ENCODE measurements at places on chromosomes 5 and 9.

DNA sequence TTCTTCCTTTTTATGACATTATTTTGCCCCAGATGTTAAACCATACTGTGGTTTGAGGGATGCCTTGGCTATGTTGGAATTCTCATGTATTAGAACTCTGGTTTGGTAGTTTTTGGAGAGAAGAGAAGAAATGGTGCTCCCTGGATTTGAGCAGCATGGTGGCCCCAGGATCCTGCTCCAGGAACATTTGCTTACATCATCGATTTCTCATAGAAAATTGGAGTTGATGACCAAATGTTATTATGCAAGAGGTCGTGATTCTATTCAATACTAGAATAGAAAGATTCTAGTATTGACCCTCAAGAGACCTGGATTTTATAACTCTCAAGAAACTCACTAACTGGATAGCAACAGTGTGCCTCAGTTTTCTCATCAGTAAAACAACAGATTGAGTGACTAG is 77.5 kb upstream of the GNAQ start:
- DNase-seq = no peak

DNA sequence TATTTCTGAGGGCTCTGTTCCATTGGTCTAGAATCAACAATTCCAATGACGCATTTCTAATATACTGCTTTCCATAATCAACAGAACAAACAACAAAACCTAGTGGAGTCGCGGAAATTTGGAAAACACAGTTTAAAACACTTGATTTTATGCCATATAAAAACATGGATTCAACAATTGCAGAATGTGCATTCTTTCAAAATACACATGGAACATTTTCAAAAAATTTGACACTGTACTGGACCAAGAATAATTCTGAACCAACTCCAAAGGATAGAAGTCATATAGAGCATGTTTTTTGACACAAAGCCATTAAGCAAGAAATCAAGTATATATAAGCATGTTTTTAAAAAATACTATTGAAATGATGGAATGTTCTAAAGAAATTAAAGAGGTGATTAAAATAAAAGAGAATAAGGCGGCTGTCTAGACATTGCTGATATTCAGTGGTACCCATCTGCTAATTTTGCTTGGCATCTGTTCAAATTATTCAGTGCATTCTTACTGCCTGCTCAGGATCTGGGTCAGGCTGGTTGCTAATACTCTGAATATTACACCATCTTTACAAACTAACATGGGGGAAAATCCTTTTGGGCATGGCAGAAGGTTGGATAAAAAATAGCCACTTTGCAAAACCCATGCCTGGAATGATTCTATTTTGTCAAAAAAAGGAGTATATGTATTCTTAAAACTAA is 221.3 kb downstream of the NPR3 start:
- DNase-seq = no peak

DNA sequence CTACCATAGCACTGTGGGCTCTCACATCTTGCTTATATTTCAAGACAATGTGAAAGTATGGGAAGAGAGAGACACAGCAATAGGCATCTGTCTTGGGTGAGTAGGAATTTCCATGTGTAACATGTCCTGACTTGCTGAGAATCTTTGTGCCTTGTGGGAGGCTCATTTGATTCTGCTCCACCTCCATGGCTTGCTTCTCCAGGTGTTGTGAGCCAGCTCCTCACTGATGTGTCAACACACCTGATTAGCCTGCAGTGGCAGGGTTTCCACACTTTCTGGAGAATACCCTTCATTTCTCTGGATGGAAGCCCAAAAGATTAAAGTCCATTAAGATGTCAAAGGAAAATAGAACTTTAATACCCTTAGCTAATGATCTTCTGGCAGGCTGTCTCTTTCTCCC is 613.6 kb downstream of the ZNF608 start:
- no peak for DNase-seq

- no peak for DNase-seq
Observed at GRCh38 chr5:124645396-124645795, 101.0 kb downstream of the ZNF608 start.

- DNase-seq = no peak
Observed at GRCh38 chr5:81783401-81783800, 32.5 kb upstream of the SSBP2 start.

GRCh38 chr9:72971411-72971810 is 18.6 kb upstream of the ALDH1A1 start:
- DNase-seq = no peak

DNA sequence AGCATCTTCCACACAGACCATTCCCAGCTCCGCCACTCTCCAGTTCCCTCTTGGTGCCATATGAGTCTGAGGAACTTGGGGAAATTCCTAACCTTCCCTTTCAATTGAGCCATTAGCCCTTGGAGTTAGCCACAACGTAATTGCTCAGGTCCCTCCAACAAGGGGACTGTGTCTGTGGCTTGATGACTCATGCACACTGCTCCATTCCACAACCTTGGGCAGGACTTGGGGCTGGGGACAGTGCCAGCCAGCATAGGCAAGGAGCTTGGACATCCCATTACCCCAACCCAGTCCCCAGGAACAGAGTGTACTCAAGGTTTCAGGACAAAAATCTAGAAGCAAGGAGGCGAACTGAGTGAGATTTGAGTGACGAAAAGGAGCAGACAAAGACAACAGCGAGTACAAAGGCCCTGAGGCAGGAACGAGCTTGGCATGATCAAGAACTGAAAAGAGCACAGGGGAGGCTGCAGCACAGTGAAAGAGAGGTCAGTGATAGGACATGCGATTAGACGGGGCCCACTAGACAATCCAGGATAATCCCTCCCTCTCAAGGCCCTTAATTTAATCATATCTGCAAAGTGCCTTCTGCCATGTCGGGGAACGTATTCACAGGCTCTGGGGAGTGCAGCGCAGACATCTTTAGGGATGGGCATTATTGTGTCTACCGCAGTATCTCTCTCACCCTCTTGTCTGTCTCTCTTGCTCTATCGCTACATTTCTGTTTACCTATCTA is 16.0 kb upstream of the JADE2 start:
- no peak for DNase-seq

GRCh38 chr9:134944916-134945315 is 27.2 kb upstream of the FCN1 start:
- DNase-seq = no peak

- no peak for DNase-seq
Observed at GRCh38 chr5:113776168-113776567, 262.7 kb downstream of the YTHDC2 start.

DNA sequence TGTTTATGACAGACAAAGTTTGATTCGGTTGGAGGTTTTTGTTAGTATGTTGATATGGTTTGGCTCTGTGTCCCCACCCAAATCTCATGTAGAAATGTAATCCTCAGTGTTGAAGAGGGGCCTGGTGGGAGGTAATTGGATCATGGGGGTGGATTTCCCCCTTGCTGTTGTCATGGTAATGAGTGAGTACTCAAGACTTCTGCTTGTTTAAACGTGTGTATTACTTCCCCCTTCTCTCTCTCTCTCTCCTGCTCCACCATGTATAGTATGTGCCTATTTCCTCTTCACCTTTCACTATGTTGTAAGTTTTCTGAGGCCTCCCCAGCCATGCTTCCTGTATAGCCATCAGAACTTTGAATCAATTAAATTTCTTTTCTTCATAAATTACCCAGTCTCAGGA is 415.1 kb downstream of the HCN1 start:
- DNase-seq = no peak

- no peak for DNase-seq
Observed at GRCh38 chr5:33736510-33736909, 155.3 kb downstream of the ADAMTS12 start.
